ENCODE measurements at places on chromosomes 2 and 18.

DNA sequence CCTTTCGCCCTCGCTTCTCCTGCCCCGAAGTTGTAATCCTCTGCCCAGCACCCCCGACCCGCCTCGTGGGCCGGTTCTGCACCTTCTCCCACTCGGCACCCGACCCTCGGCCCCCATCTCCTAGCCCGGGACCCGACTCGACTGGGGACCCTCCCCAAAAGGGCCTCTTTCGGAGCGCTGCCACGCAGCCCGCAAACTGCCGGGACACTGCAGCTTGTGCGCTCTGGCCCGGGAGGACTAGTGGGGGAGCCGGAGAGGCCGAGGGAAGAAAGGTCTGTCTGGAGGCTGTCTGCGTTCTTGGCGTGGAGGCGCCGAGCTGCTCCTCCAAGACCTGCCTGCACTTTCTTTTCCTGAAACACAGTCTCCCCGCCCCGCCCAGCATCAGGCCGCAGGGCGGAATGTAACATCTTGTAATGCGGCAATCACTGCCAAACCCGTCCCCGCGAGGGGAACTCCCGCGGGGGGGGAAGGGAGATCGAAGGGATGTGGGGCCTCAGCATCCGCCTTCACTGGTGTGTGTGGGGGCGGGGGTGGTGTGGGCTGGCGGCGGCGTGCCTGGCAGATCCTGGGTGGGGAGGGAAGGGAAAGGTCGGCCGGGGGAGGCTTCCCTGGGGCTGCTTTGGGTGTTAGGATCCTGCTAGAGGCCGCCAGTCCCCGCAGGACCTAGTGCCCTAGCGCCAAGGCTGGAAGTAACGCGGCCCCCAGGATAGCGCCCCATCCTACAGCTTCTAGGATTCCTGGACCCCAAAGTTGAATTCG, 7.4 kb downstream of the DLX2 start:
- DNase-seq = peak; percentile 60

GRCh38 chr2:236862526-236862925, 223.2 kb upstream of the COPS8 start:
- no peak for DNase-seq

- DNase-seq = no peak
Observed at GRCh38 chr18:24841536-24841935, 381.1 kb downstream of the HRH4 start.

DNA sequence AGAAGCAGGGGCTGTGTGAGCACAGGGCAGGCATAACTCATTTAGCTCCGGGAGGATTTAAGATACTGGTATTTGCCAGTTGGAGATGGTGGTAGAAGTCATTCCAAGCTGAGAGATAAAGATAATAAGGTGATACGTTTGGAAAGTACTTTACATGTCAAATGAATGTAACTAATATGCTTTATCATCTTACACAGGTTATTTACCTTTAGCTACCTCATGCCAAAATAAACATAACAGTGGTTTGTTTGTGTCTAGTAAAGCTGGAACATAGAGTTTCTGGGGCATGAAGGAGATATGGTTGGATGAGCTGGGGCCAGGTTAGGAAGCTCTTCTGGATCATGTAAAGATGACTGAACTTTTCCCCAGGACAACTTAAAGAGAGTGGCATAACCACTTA, 126.9 kb upstream of the PIK3C3 start:
- DNase-seq = no peak

GRCh38 chr2:17620841-17621240, 80.3 kb downstream of the VSNL1 start:
- DNase-seq = no peak

All from HL-60 (cell line).